Frontal cortex (tissue), 4 donors: ENCODE measurements at places on chromosomes 7 and 10.

GRCh38 chr10:17227367-17228090, 512 bp upstream of the VIM start:
- no peak for DNase-seq

GRCh38 chr7:66167773-66168387, 37.3 kb upstream of the TPST1 start:
- DNase-seq: no peak

DNA sequence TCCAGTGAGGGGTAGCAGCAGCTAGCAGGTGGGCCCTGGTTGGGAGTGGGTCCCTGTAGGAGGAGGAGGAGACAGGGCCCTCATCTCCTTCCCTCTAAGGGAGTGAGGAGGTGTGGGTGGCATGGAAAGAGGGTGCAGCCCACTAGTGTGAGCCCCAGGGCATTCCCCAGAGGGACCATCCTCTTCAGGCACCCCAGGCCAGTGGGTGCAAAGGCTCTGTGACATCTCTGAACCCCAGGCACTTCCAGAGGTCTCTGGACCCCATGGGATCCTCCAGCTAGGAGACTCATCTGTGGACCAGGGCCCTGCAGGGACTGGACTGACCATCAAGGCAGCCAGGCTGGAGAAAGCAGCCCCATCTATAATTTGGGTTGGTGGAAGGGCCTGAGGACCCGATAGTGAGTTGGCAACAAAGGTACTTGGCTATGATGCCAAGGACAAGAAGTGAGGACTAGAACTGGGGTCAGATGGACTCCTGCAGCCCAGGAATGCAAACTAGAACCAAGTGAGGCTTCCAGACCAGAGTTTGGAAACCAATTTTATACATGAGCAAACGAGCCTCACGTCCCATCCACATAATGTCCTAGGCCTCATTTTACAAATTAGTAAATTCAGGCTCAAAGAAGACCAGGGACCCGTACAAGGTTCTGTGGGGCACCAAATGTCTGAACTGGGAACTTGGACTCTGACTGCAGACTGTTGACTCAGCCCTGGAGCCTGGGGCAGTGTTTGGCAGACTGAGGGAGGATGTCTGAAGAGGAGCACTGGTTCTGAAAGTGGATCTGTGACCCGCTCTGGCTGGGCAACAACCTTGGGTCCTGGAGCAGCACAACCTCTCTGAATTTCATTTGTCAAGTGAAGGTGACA, 1.4 kb upstream of the VSTM4 start:
- no peak for DNase-seq

GRCh38 chr7:42734568-42734967, 177.3 kb downstream of the C7orf25 start:
- no peak for DNase-seq

- DNase-seq: no peak
Observed at GRCh38 chr10:46198516-46198915, 88.3 kb upstream of the ANTXRL start.

DNA sequence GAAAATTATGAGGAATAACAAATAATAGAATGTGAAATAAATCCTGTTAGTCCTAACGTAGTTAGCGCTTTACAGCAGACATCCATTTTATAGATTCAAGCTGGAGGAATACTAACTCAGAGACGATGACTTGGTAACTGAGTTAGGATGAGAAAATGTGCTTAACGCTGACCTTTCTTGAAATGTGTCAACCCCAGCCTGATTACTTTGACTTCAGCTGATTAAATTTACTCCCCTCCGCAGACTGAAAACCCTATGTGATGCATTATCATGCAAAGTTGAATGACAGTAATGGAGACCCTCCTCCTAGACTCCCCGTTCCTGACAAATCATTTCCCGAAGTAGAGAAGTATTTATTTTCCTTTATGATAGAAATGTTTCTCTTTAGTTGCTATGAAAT, 54.5 kb downstream of the WDFY4 start:
- no peak for DNase-seq

- DNase-seq: no peak
Observed at GRCh38 chr10:4136121-4136520, 351.1 kb upstream of the KLF6 start.

- no peak for DNase-seq
Observed at GRCh38 chr7:142351145-142351544, 93.3 kb upstream of the PRSS58 start.

- DNase-seq: no peak
Observed at GRCh38 chr10:103555712-103556111, 62.2 kb downstream of the NEURL1 start.
